ENCODE measurements at places on chromosomes 12 and 14.

DNA sequence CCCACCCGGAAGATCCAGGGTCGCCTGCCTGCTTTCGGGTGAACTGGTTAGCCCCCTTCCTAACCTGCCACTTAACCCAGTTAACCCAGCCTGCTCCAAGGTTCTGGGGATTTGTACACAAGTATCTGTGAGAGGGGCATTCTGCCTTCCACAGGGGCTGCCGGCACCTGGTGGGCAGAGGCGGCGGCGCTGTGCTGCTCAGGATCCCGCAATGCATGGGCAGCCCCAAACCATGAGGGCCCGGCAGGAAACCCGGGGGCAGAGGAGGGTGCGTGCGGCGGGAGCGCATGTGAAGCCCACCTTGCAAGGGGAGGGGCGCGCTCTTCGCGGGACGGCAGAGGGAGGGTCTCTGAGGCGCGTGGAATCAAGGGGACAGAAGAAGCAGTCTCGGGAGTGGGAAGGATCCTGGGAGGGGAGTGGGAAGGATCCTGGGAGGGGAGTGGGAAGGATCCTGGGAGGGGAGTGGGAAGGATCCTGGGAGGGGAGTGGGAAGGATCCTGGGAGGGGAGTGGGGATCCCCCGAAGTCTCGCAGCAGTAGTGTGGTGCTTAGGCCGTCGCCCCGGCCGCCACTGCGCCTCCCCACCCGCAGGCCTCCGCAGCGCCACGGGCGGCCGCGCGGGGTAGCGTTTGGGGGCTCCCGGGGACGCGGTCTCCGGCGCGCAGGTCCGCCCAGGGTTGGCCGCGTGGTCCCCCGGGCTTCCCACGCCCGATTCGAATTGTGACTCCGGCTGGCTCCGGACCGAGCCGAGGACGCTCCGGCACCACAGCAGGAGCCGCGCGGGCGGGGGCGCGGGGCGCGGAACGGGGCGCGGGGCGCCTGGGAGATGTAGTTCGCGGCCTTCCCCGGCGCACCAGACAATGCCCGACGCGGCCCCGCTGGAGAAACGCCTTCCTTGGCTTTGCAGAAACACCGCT, 4.9 kb upstream of the MTA1 start:
- DNase-seq, result peak; percentile 23

- DNase-seq, result peak; percentile 8
These were observed 364.8 kb downstream of the SNAPC1 start for GRCh38 chr14:62126879-62127478.

- DNase-seq, result no peak
These were observed 1304.9 kb downstream of the TMEM121 start for GRCh38 chr14:106831322-106831720.

GRCh38 chr12:64494998-64495729, 43.2 kb downstream of the TBK1 start:
- DNase-seq, result no peak

DNA sequence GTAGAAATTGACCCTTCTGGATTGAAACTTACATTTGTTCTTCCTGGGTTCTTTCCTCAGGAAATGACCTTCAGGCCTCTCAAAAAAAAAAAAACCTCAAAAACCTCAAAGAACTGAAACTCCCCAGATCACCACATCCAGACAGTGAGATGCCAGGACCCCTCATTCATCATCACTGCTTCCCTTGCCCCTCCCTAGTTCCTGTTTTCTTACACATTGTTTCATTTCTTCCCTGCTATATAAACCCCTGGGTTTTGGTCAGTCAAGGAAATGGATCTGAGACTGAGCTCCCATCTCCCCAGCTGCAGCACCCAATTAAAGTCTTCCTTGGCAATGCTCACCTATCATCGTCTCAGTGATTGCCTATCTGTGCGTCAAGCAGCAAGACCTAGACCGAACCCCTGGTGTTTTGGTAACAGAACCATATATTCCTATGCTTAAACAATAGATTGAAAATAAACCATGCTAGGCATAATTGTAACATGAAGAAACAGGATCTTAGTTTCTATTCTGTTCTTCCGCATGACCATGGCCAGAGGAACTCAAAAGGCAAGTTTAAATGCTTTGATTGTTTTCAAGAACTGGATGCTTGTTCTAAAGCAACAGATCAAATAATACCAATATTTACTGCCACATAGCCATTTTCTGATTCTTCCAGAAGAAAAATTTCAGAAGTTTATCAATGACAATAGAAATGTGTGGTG, 108.0 kb upstream of the MAX start:
- DNase-seq, result no peak

- no peak for DNase-seq
These were observed 272.6 kb downstream of the FOXG1 start for GRCh38 chr14:29039171-29039570.

DNA sequence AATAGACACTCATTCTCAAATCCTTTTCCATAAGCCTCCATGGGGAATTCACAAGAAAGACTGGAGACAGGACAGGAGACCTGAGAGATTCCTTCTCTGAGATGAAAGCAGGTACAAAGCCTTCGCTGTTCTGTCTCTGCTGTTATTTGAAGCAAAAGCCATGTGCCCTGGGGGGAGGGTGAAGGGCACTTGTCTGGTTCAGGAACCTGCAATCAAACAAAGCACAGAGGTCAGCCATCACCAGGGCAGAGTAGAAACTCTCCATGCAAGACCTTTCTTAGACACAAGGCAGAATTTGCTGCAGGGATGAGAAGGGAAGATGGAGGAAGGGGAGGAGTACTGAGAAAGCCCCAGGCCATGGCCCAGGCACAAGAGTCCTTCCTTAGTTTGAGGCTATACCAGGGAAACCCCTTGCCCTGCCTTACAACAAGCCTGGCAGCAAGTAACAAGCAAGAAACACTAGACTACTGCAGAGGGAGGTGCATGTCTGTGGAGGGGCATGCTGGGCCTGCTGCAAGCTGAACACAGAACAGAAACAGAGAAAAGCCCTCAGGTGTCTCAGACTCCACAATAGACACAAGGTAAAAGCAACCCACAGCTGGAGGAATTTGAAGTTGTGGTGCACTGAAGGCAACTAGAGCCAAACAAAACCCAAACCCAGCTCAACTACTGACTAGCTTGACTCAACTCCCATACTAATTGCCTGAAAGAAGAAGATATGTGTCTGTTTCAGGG, 7.8 kb upstream of the ART4 start:
- DNase-seq, result no peak

DNA sequence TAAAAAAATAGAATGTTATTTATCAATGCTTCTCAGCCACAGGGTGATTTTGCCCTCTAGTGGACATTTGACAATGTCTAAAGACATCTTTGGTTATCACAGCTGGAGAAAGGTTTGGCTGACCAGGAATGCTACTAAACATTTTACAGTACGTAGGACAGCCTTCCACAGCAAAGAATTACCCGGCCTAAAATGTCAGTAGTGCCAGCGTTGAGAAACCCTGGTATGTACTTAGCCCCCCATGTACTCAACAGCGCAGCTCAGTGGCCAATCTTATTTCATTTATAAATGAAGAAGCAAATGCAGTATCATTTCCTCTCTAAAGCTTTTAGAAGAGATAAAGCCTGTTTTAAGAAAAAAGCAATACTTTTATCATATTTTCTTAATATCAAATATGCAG, 5.8 kb downstream of the MARK3 start:
- no peak for DNase-seq

Measured in skeletal muscle cell (primary cell).